Hair follicular keratinocyte (primary cell): ENCODE measurements at places on chromosomes 3 and 15. TPM values are rescaled to one million over a fixed set of nuclear protein-coding genes. Genes with fewer than 3 reads are reported as not detected.

The ZBED2 gene
- 100 and 124 TPM in 2 replicates for total RNA-seq

The P2RY14 gene
- not detected in 2 replicates for total RNA-seq

The PDZRN3 gene
- 0.31 and 4.2 TPM in 2 replicates for total RNA-seq

The SI gene
- not detected in 2 replicates for total RNA-seq

The ADGRG7 gene
- total RNA-seq: not detected in 2 replicates

The CADPS gene
- total RNA-seq: 0.27 TPM in 1 of 2 replicates, not detected in the other

The PCLAF gene
- 33.3 and 39.1 TPM in 2 replicates for total RNA-seq

The MAGEF1 gene
- total RNA-seq: 15.1 and 24.0 TPM in 2 replicates

The CHAC1 gene
- total RNA-seq: 20.5 and 61.6 TPM in 2 replicates

The KBTBD13 gene
- not detected in 2 replicates for total RNA-seq

The GORASP1 gene
- 27.5 and 32.0 TPM in 2 replicates for total RNA-seq

The GRM2 gene
- total RNA-seq: 0.08 TPM in 2 replicates

The CGNL1 gene
- under 0.01 TPM in 2 replicates for total RNA-seq

The DPPA2 gene
- not detected in 2 replicates for total RNA-seq

The MYZAP gene
- total RNA-seq: 0.15 and 3.4 TPM in 2 replicates

The SLC15A2 gene
- 0.99 and 2.2 TPM in 2 replicates for total RNA-seq

The ALPK3 gene
- total RNA-seq: 0.08 TPM in 1 of 2 replicates, not detected in the other

The LDHAL6B gene
- not detected in 2 replicates for total RNA-seq

The XCR1 gene
- total RNA-seq: not detected in 2 replicates

The TTLL13 gene
- total RNA-seq: 0.08 and 0.11 TPM in 2 replicates

The SNTN gene
- total RNA-seq: not detected in 2 replicates

The NAA50 gene
- 149 and 151 TPM in 2 replicates for total RNA-seq

The USP50 gene
- 0.55 TPM in 1 of 2 replicates, not detected in the other for total RNA-seq

The PPP2R3A gene
- total RNA-seq: 8.3 and 10.5 TPM in 2 replicates
